HT-29 (cell line): ENCODE measurements at places on chromosomes 7 and 10. TPM values are rescaled to one million over a fixed set of nuclear protein-coding genes. Genes with fewer than 3 reads are reported as not detected.

DNA sequence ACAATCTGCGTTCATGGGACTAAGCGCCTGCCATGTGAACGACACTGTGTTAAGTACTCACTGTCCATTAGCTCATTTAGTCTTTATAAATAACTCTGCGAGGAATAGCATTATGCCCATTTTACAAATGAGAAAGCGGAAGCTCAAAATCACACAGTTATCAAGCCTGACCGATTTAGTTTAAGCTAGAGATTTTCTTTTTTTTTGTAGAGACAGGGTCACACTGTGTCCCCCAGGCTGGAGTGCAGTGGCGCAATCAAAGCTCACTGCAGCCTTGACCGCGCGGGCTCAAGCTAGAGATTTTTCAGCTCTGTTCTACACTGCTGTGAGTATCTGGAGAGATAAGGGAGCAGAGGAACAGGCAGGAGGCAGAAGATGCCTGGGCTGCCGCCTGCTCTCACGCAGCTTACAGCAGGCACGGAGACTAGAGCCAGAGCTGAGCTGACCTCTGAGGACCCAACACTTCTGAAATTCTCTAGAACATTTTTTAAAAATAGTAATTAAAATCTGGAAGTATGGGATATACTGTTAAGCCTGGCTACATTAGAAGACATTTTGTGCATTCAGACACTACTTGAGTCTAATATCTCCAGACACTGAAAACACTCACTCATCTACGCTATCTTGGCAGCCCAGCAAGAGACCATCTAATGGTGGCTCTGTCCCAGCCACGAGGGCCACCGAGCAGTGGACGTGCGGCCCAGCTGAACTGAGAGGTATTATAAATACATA lies 38.7 kb downstream of the GNA12 start:
- no peak for DNase-seq

DNA sequence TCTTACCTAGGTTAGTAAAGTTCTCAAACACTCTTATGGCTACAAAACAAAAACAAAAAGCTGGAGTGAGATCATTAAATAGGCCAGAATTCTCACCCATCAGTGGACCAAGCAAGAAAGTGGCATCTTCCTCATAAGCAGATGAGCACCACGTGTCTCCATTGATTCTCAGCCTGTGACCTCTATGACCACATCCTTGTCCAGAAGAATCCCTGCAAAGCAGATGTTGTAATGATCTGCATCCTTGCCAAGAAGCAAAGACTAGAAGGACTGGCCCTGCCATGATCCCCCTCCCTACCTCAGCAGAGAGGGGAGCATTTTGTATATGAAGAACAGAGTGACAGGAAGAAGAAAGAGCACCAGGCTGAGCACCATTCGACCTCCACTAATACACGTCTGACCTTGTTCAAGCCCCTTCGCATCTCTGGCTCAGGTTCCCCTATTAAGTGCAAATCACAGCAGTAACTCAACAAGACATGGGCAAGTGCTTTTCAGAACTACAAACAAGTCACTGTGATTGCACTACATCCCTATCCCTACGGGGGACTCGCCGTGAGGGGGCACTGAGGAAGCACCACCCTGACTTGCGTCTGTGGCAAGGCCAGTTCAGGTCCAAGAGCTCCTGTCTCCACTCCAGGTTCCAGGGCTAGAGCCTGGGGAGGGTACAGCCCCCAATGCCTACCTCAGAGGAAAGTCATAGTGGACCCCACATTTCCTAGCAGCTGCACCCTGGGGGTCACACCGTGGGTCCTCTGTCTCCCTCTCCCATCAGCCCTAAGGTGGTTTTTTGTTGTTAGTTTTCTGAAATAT lies 22.2 kb upstream of the RASSF4 start:
- DNase-seq: no peak

IFIT1B gene
- not detected in 2 replicates for total RNA-seq

RINT1 gene
- total RNA-seq: 5.7 and 7.4 TPM in 2 replicates

FUOM gene
- total RNA-seq: 59.7 and 60.8 TPM in 2 replicates

- no peak for DNase-seq
Observed at GRCh38 chr10:52664629-52665028, 108.0 kb downstream of the MBL2 start.

IFIT2 gene
- total RNA-seq: 1.7 and 4.0 TPM in 2 replicates

DNA sequence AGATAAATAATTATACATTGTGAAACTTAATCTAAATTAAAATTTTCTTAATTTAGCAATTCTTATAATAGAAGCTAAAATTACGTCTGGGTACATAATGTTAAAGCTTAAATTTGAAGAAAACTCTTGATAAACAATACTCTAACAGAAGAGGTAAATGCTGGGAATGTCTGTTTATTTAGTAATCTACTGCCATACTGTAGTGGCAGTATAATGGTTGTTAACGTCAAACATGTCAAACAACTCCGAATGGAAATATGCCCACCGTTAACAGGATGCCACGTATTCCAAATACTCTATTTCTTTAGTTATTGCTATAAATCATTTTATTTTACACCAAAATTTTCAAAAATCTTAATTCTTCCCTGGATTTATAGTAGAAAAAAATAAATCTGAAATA lies 40.0 kb upstream of the PTPN12 start:
- no peak for DNase-seq
